ENCODE measurements at places on chromosomes 3 and 15.

- no peak for DNase-seq
Measured at GRCh38 chr3:18438586-18438985, 13.4 kb upstream of the SATB1 start.

GRCh38 chr3:184540777-184541681, 20.6 kb upstream of the EPHB3 start:
- peak; percentile 78 for DNase-seq

- DNase-seq, result no peak
Measured at GRCh38 chr15:52186651-52187486, 4.3 kb downstream of the GNB5 start.

- no peak for DNase-seq
Measured at GRCh38 chr3:128996726-128997125, 2.9 kb upstream of the CFAP92 start.

DNA sequence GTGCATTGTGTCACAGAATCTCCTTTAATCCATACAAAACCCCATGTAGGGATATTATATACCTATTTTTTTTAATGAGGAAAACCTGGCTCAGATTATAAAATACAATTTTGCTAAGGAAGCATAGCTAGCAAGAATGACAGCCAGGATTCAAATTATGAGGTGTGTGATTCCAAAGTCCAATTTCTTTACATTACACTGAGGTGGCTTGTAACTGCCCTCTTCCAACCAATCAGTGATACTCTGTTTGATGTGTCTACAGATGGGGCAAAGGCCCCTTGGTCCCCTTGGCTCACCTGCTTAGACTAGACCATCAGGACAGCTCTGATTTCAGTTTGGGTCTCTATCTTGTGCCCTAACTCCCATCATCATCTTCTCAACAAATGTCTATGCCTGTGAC, 120.3 kb upstream of the ADAMTS9 start:
- DNase-seq, result no peak

- DNase-seq, result no peak
Measured at GRCh38 chr3:178392511-178392926, 143.7 kb upstream of the KCNMB2 start.

DNA sequence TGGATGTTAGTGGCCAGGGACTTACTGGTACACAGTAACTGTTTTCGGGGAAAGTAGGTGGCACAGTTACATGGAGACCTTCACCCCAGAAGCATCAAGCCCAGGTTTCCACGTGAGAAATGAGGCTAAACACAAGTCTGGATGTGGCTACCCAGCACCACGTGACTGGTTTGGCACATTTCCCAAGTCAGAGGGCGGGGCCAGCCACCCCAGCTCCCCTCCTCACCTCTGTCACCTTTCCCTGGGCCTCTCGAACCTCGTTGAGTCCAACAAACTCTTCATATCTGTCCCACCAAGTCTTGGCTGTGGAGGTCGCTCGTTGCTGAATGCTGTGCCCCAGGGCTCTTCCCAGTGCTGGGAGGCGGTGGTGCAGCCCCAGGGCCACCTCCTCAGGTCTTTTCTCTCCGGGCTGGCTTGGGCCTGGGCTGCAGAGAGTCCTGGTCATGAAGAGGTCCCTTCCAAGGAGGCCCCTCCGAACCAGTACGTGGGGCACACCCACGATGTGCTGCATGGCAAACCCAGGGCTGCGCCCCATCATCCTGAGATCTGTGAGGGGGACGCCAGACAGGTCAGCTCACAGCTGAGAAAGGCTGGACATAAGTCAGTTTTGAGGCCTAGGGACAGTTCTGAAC, 4.8 kb upstream of the PLXNB1 start:
- no peak for DNase-seq

- DNase-seq, result no peak
Measured at GRCh38 chr3:178435575-178435974, 100.7 kb upstream of the KCNMB2 start.

- DNase-seq, result no peak
Measured at GRCh38 chr3:55017876-55018275, 90.0 kb upstream of the LRTM1 start.

DNA sequence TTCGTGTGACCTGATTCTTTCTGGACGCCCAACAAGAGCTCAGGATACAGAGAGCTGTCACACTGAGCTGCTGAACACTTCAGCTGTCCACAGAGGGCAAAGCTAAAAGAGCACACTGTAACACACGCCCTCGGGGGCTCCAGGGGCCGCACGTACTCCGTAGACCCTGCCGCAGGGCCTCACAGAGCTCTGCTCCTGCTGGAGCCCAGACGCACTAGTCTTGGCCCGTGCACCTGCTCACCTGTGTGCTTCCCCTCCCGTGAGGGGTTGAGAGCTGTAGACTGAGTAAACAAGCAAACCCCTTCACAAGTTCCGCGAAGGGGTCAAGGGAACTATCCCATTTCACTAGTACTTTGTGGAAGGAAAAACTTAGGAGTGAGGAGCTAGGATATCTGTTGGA, 30.7 kb upstream of the TUSC7 start:
- no peak for DNase-seq
